Retina (tissue), 1 donor: ENCODE measurements at places on chromosomes 2 and 18.
A peak's percentile ranks its signal among the peaks of the same experiment; 100 is the strongest.

DNA sequence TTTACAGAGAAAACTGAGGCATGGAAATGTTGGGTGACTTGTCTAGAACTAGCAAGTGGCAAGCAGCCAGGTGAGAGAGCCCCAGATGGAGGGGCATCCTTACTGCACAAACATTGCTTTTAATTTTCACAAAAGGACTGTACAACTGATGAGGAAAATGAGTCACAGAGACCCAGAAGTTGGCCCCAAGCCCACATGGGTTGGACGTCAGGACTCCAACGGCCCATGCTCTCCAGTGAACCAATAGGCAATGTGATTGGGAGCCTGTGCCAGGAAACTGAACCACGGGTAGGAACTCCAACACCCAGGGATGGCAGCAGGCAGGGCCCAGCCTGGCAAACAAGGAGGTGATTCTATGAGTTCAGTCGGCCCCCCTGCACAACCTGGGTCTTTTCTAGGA, 50.8 kb downstream of the PID1 start:
- no peak for DNase-seq

- DNase-seq: no peak
Observed at GRCh38 chr2:234479465-234479864, 17.4 kb downstream of the ARL4C start.

DNA sequence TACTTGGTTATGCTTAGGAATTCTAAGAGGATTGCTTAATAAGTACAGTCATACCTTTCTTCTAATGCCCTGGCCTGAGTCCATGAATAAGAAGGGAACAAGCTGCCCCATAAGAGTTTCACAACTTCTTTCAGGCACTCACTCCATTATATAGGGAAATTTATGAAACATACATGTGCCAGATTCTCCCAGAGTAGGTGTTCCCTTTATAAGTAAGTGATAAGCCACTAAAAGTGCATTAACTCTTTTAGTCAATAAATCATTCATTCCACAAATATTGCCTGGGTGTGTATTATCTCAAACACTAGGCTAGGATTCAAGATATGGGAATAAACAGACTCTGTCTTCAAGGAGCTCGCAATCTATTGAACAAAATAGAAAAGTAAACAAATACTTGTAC, 84.5 kb upstream of the RBBP8 start:
- no peak for DNase-seq

DNA sequence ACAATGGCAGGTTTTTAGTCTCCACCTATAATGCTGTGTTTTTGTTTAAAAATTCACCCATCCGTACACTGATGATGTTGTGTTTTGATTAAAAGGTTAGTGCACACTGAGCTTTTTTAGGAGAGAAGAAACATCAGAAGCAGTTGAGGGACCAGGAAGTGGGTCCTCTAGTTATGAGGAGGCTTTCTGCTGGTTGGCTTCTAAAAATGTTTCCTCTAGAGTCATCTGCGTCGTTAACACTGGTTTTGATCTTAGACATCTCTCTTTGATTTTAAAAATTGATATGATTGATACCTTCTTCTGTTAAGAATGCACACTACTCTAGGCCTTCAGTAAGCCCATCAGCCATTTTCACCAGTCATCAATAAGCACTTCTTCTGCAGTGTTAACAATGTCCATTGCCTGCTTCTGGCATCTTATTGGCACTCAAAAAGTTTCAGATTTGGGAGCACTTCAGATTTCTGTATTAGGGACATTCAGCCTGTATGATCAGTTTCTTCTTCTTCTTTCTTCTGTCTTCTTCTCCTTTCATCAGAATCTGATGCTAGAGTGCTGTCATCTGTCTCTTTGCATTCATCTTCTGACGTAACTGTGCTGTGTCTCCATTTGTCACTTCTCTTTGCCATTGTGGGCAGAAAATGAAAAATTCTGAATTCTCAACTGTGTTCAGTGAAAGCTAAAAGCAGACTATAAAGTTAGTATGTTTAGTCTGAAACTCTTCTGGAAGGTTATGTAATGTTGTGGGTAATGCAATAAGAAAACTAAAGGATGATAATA, 56.3 kb downstream of the PHLPP1 start:
- no peak for DNase-seq

DNA sequence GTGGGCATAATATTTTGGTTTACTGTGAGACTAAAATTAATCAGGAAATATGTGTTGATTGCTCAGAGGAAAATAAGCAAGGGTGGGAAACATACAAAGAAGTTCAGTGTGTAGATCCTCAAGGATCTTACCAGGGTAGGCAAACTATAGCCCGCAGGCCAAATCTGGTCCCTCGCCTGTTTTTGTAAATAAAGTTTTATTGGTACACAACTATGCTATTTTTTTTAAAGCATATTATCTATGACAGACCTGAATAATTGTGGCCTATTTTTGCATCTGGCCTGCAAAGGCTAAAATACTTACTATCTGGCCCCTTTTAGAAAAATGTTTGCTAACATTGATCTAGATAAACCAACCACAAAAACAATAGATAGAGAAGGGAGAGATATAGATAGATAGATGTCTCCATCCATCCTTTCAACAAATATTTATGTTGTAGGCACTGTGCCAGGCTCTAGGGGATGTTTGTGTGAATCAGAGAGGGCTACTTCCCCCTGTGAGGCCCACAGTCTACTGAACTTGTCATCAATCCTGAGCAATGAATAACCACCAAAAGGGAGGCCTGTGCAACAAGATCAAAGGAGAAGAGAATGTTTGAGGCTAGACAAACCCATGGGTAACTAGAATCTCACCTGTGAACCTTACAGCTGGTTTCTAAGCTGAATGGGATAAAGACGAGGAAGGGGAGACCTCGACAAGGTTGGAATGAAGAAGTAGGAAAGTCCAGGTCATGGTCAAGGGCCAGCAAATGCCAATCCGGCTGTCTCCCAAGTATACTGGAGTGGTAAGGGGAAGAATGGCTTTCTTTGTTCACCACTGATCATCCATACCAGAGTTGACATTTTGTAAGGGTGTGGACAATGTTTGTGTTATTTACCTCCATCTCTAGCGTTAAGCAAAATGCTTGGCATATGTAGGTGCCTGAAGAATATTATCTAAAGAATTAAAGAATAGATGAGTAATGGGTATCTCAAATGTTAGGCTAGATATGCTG, 23.6 kb downstream of the ALPK2 start:
- DNase-seq: no peak

DNA sequence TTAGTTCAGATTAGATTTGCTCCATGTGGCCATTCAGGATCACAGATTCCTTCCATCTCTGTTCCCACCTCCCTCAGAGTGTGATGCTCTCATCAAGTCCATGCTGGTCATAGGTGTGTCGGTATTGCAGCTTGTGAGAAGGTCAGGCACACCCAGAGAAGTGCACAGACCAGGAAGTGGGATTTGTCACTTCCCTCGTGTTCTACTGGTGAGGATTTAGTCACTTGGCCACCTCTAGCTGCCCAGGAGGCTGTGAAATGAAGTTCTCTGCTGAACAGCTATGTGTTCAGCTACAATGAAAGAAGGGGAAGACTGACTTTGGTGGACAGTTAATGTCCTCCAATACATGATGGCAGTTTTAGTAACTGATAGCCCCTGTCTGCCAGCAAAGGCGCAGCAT, 3.5 kb upstream of the LANCL1 start:
- DNase-seq: no peak

GRCh38 chr2:29606104-29607037, 315.0 kb downstream of the ALK start:
- DNase-seq: no peak

DNA sequence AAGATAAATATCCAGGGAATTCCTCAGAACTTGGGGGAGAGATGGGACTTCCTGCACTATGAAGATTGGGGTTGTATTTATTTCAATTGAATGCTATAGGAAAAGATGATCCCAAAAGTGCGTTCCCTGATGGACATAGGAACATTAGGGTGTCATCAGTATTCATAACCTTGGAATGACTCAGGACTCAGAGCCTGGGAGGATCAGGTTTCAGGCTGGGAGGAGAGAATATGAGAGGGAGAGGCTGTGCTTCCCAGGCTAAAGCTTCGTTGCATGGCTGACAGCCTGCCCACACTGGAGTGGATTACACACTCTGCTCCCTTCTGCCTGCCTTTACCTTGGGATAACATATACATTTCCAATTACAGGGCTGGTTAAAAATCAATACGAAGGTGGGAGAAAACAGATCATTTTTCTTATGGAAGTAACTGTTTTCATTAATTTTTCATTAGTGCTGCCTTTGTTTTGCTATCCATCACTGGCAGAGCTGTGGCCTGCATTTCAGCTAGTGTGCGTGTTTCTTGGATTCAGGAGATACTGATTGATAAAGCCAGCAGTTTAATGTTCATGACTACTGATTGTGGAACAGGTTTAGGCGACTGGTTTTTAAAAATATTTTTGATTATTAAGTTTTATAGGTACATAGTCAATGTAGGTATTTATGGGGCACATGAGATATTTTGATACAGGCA, 118.7 kb downstream of the KCTD1 start:
- DNase-seq: no peak

- no peak for DNase-seq
Observed at GRCh38 chr2:169803480-169803879, 4.8 kb downstream of the SSB start.

DNA sequence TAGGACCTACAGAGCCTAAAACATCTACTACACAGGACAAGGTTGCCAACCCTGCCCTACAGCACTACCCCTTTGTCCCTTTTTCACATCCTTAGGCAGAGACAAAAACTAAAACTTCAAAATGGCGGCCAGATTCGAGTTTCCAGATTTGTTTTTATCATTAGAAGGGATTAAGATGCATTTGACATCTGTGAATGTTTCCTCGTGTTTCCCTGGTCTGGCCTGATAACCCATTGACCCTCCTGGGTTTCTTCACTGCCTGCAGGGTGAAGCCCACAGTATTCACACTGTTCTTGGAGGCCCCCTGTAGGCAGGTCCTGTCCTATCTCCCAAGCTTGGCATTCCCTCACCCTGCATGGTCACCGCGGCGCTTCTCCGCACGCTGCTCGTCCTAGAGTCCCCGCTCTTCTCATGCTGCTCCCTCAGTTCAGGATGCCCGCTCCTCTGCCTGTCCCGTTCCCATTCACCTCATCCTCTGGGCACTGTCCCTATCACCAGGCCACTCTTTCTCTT, 67.6 kb downstream of the TPGS2 start:
- DNase-seq: no peak

DNA sequence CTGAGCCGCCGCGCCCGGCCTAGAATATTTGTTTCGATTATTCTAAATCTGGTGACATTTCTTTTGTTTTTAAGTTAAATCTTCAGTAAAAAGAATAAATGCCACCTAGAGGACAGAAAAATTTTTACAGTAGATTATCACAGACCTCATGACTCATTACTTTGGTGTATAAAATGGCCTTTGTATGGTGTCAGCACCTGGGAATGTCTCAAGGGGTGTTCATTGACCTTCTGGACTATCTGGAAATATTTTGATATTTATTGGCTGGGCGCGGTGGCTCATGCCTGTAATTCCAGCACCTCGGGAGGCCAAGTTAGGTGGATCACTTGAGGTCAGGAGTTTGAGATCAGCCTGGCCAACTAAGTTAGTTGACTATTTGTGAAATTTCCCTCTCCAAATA, 30.3 kb upstream of the SLC30A6 start:
- DNase-seq: no peak

DNA sequence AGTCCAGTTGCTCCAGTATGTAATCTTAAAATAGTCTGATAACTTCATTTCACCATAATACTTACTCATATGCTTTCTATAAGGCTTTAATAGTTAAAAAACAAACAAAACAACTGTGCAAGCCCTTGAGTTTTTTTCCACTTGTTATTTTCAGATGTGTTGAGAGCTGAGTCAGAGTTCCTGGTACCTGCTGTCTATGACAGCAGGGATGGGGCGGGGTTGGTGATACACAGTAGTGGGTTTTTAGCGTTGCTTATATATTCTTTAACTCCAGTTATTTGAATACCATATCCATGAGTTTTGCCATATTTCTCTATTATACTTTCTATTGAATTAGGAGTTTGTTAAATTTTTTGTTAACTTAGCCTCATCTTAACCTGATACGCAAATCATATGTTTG, 5.0 kb downstream of the NAPG start:
- DNase-seq: no peak

DNA sequence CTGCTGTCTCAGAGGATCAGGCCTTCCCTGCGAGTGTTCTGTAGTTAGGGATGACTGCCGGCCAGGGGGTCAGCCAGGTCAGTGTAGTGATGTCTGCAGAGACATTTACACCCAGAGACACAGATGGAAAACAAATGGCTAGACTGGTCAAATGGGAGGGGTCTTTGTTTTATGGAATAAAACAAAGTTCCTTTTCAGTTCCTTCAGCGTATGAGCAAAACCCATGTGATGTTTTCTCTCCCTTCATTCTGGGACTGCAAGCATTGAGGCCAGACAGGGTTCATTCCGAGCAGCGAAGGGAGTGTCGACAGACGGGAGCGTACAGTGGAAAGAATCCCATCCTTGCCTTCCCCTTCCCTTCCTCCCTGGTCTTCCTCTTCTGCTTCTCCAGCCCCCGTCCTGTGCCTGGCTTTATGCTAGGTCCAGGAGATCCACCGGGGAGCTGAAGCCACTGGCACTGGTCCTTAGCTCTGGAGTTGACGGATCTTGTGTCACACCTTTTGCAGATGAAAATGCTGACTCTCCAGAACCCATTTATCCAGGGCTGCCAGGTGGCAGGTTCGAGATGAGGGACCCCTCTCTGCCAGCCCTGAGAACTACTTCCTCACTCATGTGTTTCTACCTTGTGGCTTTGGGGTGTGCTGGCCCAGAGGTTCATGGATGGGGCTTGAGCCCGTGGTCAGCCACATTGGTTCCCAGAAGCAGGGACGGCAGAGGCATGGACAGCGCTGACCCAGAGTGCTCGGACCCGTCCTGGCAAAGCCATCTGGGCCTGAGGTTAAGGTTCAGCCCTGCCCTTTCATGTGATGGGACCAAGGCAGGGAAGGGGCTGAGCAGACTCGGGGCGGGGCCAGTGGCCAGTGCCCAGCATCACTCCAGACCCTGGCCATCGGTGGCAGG, 24.2 kb downstream of the ITGB1BP1 start:
- DNase-seq: no peak

DNA sequence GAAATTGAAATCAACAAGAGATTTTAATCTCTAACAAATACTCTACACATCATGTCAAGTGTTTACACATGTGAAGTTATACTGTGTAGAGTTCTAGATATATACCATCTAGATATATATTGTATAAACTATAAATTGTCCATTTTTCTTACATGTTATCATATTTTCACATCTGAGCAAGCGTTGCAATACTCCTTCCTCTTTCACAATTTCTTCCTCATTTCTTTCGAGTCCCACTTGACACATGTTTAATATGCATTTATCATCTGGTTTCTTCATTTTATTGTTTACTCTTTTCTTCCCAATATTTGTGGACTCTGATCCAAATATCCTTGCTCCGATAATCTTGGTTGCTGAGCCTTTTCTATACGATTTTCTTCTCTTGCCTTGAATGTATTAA, 50.2 kb downstream of the UNC80 start:
- no peak for DNase-seq

- peak; percentile 40 for DNase-seq
Observed at GRCh38 chr2:204335451-204336058, 209.7 kb upstream of the PARD3B start.
